Activated CD4-positive, alpha-beta T cell treated with anti-CD3 and anti-CD28 coated beads for 36 hours (primary cell): ENCODE measurements at places on chromosomes 7 and 10. TPM values are rescaled to one million over a fixed set of nuclear protein-coding genes. Genes with fewer than 3 reads are reported as not detected.

- H3K27ac ChIP-seq, result no peak overlapping the region
- DNase-seq, result no peak
- no peaks in the 10 kb centered on the region for H3K4me1 ChIP-seq
- no peak overlapping the region for H3K4me3 ChIP-seq
- peaks cover 11% of the 10 kb centered on the region for H3K27me3 ChIP-seq
- H3K36me3 ChIP-seq, result no peaks in the 10 kb centered on the region
Measured at GRCh38 chr10:117684046-117684610, 141.6 kb downstream of the EMX2 start.

DNA sequence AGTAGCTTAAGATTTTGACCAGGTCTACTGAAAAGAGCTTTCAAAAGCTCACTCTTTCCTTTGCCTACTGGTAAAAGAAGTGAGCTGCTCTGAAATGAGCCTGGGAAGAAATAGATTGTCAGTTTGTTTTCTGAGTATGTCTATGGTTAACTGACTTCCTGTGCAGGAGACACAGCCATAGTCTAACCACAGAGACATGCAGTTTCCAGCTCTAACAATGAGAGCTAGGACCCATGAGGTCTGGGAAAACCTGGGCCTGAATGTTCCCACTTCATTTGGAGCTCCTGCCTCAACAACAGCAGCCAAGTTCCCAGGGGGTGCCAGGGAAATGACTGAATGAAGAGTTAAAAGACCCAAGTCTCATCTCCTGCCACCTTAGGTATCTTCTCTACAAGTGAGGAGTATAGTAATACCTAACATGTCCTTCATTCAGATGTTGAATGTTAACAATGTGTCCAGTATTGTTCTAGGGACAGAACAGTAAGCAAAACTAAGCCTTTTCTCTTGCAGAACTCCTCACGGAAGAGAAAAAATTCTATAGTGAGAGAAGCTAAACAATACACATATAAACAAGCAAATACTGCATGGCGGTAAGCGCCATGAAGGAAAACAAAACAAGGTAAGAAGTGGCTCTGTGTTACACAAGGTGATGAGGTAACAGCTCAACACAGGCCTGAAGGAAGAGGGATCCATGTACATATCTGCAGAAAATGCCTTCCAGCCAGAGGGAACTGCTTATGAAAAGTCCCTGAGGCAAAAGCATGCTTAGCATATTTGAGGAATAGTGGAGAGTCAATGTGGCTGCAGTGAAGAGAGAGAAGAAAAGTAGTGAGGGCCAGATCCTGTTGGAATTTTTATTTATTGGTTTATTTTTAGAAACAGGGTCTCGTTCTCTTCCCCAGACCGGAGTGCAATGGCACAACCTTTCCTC lies 26.4 kb upstream of the ANKRD1 start:
- no peak overlapping the region for H3K4me3 ChIP-seq
- H3K27me3 ChIP-seq, result no peaks in the 10 kb centered on the region
- H3K36me3 ChIP-seq, result no peaks in the 10 kb centered on the region
- H3K4me1 ChIP-seq, result peaks cover 9% of the 10 kb centered on the region

DNA sequence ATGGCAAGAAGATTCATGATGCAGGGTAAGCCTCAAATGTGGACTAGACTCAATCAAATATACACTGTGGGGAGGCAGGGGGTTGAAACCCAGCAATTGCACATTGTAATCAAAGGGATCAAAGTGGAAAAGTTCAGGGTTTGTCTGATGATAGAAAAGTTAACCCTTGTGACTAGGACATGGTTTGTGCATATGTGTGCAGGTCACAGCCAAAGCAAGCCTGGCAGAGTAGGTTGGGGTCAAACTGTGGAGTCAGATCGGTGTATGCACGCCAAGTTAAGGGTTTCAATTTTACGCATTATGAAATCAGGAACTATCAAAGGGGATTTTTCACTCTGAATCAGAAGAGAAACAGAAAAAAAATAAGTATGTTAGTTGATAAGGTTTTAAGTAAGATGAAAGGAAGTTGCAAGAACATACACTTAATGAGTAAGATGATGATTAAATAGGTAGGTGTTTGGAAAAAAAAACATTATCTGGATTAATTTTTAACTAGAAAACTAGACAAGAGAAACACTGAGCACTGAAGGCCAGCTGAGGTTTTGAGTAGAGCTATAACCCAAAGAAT lies 188.3 kb downstream of the DGKB start:
- H3K4me3 ChIP-seq, result no peak overlapping the region
- H3K27me3 ChIP-seq, result no peaks in the 10 kb centered on the region
- H3K27ac ChIP-seq, result no peak overlapping the region
- DNase-seq, result peak; percentile 31
- peaks cover 9% of the 10 kb centered on the region for H3K4me1 ChIP-seq

SEC31B gene
- 36.0 TPM for total RNA-seq

SFR1 gene
- 17.2 TPM for total RNA-seq

KLF14 gene
- total RNA-seq, result not detected

MUC3A gene
- not detected for total RNA-seq
